ENCODE measurements at places on chromosomes 4 and X.

DNA sequence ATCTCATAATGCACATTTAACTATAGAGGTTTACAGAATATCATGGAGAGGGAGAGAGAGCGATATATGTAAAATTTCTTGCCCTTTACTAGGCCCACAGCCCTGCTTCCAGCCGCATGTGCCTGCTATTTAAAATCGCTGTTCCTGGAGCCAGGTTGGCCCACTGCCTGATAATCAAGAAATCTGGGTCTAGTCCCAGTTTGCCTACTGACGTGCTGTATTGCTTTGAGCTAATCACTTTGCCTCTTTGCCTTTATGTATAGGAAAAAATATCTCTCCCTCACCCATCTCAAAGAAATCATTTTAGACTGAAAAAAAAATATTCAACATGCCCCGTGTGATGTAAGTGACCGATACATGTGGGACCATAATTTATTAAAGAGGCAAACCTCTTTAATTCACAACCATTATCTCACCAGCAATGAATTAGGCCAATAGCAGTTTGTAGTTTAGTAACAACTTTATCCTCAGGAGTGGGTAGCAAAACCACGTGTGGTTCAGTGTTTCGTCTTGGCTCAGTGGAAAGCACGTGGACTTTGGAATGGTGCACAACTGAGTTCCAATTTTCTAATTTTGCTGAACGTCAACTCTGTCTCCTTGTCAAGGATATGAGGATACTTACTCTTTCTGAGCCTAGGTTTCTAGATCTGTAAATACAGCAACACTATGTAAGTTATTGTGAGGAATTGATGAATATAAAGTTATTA lies 62.6 kb downstream of the GRXCR1 start:
- DNase-seq, result no peak

GRCh38 chrX:2595258-2595657 lies 94.5 kb upstream of the DHRSX start:
- no peak for DNase-seq

DNA sequence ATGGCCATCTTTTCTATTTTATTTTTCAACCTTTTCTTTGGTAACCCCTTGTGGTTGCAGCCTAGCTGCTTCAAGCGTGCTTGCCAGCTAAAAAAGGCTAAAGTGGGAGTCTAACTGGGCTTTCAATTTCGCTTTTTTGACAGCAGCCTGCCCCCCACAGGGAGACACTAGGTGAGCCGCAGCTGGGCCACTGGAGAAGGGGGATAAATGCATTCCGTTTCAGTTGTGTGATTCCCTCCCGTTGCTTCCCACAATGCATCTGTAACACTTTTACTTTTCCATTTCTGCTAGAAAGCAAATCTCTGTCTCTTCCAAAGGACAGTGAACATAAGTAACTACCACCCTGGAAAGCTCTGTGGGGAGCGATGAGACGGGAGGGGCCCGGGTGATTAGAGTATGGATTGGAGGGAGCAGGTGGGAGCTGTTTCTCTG lies 86.3 kb upstream of the RAPGEF2 start:
- DNase-seq, result no peak

GRCh38 chrX:19911784-19912183 lies 24.4 kb upstream of the SH3KBP1 start:
- no peak for DNase-seq

DNA sequence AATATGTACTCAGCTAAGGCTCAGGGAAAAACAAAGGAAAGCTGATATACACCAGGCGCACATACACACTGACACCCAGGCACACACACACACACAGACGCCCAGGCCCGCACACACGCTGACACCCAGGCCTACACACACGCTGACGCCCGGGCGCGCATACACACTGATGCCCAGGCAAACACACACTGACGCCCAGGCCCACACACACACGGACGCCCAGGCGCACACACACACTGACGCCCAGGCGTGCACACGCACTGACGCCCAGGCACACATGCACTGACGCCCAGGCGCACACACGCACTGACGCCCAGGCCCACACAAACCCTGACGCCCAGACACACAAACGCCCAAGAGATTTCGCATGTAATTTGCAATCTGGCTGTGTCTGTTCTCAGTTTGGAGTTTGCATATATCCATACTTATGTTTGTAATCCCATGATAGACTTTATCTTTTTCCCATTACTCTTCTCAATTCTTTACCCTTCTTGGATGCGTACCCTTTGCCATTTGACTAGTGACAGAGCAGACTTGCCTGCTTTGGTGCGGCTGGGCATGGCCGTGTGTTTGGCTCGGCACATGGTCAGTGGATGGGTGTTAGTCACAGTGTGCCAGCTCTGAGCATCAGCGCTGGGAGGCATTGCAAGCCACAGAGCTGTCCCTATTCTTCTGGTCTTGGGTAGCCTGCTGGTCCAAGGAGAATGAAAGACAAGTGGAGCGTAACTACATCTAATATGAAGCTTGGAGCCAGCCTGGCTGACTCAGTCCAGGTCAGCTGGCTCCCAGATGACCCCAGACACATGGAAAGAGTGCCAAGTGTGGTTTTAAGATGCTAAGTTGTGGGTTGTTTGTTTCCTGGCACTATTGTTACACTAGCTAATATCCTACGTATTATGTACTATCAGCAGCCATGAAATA lies 632.4 kb upstream of the ZFP42 start:
- DNase-seq, result no peak

GRCh38 chrX:13863324-13863723 lies 46.4 kb upstream of the GPM6B start:
- DNase-seq, result no peak

DNA sequence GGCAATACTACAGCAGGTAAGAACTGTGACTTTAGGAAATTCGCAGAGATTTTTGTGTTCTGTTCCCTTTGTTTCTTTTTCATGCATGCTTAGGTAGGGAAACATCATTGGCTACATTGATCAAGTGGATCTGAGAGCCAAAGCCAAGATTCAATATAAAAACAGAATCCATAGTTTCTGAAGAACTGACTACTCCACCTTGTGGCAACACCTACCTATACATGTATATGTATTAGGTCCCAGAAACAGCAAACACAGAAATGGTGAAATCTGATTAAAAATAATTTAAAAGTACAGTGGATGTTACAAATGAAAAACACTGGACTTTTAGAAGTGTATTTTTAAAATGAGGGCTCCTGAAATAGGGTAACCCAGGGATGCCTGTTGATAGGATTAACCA lies 322.6 kb upstream of the MAOA start:
- no peak for DNase-seq

- no peak for DNase-seq
These were observed 121.0 kb downstream of the ENPP6 start for GRCh38 chr4:184096561-184097240.

GRCh38 chr4:7067126-7067451 lies 775 bp downstream of the GRPEL1 start:
- DNase-seq, result no peak

DNA sequence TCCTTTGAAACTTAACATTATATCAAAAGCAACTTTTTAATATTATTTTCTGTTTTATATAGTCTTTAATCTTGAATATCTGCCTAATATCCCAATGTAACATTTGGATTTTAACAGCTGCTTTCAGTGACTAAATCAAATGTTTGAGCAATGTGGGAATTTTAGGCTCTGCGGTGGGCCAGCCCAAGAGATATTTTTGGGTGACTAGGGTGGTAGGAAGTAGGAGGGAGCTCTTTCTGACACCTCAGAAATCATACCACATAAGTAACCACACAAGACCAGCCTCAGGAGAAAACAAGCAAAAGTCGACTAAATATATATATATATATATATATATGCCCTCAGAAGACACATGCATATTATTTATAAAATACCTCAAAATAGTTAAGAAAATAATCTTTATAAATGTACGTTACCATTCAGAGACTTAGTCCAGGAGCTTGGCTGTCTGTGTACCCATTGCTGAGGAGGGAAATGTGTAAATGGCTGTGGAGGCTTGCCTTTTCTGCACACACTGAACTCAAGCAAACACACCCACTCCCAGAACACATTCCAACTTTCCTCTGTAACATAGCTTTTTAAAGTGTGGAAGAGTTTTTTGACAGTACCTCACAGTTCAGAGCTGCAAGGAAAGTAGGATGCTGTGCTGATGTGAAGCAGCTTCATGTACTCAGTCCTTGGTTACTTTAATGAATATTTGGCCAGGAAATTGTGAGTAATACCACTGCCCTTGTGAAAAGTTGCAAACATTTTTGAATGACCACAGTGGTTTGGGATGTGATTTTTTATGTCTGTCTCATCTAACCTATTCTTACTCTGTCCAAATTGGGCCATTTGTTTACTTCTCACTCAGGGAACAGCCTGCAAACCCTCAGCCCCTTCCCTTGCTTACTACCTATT lies at the start of gene RTL3:
Gene RTL3, minus strand, starts transcription at position 484 of the 900 bp plus-strand sequence. CDS start 908 bp downstream, outside the sequence.
- peak; percentile 55 for DNase-seq

DNA sequence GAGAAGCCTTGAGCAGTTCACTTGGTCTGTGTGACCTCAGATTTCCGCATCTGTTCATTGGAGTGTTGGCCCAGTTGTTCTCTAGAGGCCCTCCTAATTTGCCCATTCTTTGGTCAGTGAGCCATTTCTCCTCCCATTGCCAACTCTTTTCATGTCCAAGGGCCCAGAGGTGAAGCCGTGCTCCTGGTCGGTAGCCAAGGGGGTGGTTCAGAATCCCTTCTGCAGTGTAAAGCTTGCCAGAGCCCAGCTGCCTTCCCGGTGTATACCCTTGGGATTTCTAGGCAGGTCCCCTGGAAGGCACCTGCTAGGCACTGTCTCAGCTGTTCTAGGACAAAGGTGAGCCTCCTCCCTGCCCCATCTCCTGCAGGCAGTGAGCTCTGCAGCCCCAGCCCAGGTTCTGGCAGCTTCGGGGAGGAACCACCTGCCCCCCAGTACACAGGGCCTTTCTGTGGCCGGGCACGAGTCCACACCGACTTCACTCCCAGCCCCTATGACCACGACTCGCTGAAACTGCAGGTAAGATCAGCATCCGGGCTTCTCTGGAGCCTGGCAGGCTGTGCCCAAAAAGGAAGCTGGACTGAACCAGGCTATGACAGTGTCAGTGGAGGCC lies 12.3 kb downstream of the SASH3 start:
- DNase-seq, result no peak

- DNase-seq, result peak; percentile 81
These were observed 38.5 kb upstream of the TAPT1 start for GRCh38 chr4:16264798-16265197.

- DNase-seq, result no peak
These were observed 360.0 kb downstream of the CHIC1 start for GRCh38 chrX:73922856-73923455.

GRCh38 chr4:159669094-159669493 lies 566.2 kb downstream of the RAPGEF2 start:
- DNase-seq, result no peak

DNA sequence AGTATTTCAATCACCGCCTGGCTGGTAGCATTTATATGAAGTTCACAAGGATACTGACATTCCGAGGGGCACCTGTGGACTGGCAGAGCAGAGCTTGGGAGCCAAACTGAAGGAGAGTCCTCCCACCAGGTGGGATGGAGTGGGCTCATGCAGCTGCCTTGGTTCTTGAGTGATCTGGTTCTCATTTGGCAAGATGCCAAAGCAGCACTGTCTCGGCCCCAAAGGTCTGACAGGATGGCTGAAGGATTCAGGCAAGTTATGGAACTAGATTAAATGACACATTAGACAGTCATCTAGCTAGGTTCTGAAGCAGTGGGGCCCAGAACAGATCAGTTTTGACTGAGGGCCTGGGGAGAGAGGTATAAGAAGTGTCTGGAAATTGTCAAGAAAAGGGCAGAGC lies 3.2 kb downstream of the FGF16 start:
- no peak for DNase-seq

- DNase-seq, result no peak
These were observed 157.5 kb downstream of the TECRL start for GRCh38 chr4:64251781-64252180.

DNA sequence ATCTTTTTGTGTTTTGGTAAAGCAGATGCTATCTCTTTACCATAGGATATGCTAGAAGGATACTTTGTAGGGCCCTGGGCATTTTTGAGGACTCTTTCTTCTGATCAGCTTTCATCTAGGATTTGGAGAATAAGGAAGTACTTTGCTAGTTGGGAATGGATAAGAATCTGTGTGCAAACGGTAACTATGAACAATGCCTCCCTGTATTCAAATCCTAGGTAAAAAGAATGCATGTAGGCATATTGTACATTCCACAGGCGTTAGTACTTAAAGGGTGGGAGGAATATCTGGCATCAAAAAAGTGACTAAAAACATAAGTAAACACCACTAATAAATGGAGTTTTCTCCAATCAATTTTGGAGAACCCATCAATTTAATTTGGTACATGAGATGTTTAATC lies 59.7 kb downstream of the SH3BGRL start:
- no peak for DNase-seq

- DNase-seq, result no peak
These were observed 27.1 kb upstream of the TAPT1 start for GRCh38 chr4:16253127-16253960.

DNA sequence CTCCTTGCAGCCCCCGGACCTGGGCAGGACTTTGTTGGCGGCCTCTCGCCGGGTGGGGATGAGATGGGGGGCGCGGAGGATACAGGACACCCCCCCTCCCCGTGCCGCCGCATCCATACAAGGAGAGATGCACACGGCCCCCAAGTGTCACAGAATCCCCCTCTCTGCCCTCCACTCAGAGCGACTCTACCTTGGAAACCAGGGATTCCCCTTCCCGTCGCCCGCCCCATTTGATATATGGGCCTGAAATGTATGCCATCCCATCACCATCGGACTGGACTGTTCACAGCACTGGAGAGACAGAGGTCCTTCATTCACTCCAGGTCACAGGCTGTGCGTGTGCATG lies 426 bp downstream of the PORCN start:
- no peak for DNase-seq

GRCh38 chr4:187294861-187295260 lies 571.2 kb upstream of the FAT1 start:
- no peak for DNase-seq

All from suppressor macrophage treated with lipopolysaccharide for 4 hours (primary cell).